Cardiac ventricle fibroblast (primary cell): ENCODE measurements at places on chromosomes 6 and 20. TPM values are rescaled to one million over a fixed set of nuclear protein-coding genes. Genes with fewer than 3 reads are reported as not detected.

The EYS gene
- not detected in 2 replicates for total RNA-seq

The FOXC1 gene
- total RNA-seq: 4.3 and 4.7 TPM in 2 replicates

The SLC26A8 gene
- 0.06 TPM in 1 of 2 replicates, not detected in the other for total RNA-seq

The C6orf120 gene
- 52.0 and 56.6 TPM in 2 replicates for total RNA-seq

The WFDC6 gene
- not detected in 2 replicates for total RNA-seq

The SERPINB6 gene
- 52.2 and 60.1 TPM in 2 replicates for total RNA-seq
